ENCODE measurements at places on chromosomes 3 and 15.

DNA sequence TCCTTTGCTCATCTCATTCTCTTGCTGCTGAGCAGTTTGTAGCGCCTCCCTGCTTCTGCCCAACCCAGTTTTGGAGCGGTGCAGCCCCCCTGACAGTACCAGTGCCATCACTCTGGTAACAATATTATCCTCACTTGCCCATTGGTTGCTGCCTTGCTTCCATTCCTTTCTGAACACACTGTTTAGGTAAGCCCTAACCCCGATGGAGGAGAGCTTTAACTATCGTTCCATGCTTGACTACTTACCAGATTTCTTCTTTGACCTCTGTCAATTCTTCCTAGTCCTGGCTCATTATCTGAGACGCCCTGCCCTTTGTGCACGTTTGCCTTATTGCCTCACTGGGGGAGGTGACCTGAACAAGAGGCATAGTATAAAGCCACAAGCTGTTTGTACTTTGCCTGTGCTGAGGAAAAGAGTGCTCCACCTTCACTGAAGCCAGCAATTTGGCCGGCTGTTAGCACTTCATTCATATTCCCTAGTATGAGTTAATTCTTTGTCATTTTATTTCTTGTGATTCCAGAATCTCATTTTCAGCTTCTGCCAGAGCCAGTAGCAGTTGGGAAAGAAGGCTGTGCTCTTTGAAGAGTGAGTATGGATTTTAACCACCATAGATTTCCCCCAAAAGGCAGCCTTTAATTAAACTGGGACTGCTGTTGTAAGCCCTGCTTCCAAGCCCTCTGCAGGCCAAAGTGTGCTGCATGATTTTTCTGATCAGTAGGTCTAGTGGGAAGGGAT lies 11.9 kb downstream of the ABHD6 start:
- DNase-seq: peak; percentile 42

- peak; percentile 3 for DNase-seq
These were observed 26.3 kb upstream of the EDEM1 start for GRCh38 chr3:5160940-5161858.

DNA sequence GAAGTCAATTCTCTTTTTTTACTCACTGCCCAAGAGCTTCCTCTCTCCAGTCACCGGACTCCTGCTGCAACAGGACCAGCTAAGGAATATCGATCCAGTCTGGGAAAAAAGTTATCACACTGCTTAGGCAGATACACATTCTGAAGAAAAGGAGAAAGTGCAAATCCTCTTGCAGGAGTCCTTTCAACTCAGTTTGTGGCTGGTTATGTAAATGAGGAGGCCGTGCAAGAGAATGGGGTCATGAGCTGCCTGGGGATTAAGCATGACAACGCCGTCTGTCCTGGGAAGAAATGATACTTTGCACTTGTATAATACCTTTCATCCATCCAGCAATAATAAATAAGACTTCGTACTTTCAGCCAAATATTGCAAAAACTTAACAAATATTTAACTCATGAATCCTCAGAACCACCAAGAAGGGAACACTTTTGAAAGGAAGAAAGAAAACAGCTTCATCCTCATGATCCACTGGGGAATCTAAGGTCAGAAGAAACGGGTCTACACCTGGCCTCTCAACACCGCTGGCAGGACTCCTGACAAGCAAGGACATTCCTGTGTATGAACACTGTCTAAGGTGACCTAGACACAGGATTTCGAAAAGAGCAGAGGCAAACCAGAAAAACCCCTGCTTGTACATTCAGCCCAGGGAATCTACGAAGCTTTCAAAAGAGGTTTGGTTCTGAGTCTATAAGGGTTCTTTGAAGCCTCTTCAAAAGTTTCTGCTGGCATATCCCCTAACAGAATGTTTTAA lies 13.1 kb upstream of the WWTR1 start:
- no peak for DNase-seq

DNA sequence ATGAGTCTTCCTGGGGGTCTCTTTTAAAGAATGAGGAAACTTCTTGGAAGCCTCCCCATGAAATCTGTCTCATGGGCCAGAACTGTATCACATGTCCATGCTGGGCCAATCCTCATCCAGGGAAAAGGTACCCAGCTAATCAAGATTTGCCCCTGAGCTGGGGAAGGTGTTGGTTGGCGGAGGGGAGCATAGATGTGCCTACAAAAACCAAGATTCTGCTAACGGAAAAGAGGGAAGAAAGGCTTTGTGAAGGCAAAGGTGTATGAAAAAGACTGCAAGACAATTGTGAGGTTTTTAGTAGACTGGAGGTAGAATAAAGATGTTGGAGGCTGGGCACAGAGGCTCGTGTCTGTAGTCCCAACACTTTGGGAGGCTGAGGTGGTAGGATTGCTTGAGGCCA lies 18.5 kb upstream of the BLM start:
- DNase-seq: no peak

- DNase-seq: no peak
These were observed 69.6 kb upstream of the ATP13A3 start for GRCh38 chr3:194556086-194557056.
